ENCODE measurements at places on chromosomes 2 and 18.

- DNase-seq: no peak
Observed at GRCh38 chr2:121881038-121881437, 125.6 kb downstream of the TSN start.

DNA sequence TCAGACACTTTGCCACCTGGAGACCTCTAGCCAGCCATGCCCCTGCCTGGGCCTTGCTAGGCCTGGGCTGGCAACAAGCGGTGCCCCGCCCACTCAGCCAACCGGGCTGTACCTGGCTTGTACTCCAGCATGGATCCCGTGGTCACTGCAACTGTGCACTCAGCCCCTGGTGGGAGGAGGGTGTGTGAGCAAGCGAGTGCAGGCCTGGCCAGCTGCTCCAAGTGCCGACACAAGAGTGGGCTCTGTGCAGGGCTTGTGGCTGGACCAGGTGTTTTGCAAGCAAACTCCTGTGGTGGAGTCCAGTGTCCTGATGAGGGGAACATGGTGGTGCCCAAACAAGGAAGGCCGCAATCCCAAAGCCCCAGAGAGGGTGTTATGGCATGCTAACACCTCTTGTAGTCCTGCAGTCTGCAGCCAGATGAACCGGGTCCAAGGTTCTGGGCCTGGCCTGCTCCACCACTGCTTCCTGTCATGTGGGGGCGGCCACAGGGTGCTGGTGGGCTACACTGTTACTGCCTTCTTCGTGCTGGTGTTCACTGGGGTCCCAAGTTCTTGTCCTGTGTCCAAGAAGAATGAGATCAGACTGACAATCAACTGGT lies 60.1 kb upstream of the CD28 start:
- DNase-seq: no peak

DNA sequence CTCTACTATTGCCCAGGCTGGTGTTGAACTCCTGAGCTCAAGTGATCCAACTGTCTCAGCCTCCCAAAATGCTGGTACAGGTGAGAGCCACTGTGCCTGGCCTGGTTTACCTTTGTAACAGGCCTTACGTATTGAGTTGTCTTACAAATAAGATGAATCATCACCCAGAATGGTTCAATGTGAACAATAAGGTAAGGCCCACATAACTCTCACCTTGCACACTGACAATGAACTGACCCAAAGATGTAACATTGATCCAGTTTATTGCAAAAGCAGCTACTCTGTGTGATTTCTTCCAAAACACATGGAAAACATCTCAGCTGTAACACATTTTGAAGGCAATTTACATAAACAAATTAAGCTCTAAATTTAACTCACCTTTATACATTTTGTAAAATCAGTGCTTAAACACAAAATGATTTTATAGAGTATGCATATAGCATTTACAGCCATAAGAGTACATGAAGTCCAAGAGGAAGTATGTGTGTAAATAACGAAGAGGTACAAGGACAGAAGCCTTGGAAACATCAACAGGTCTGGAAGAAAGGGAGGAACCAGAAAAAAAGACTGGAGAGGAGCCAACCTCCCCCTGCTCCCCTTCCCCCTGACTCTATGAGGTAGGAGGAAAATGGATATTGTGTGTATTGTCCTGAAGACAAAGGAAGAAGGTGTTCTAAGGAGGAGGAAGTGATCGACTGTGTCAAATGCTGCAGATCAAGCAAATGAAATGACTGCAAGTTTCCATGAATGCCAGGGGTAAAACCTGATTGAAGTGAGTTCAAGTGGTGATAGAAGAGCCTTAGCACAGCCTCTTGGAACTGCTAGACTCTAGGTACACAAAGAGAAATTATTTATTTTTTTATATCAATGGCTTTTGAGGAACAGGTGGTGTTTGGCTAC lies 5.6 kb upstream of the WDFY1 start:
- no peak for DNase-seq

GRCh38 chr2:216292886-216293301 lies 79.4 kb downstream of the MARCHF4 start:
- no peak for DNase-seq

GRCh38 chr2:28981016-28981441 lies at the start of gene TOGARAM2:
Gene TOGARAM2 (plus strand): TSS chr2:28981298. CDS start chr2:28994835, 13,537 bp downstream.
- no peak for DNase-seq

DNA sequence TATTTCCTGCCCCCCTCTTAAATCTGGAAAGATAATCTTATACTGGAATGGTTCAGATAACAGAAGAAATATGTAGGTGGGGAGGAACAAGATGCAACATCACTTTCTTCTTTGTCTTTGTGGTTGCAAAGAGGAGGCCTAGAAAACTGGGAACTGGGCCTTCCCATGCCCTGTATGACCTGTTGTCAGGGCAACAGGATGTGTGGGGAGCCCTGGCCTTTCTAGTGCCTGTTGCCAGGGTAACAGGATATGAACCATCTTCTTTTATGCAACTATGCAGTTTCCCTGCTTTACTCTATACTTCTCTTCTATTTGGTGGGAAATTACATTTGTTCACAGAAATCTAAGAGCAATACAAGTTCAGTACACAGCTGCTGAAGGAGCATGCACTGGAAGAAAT lies 79.8 kb upstream of the PDE1A start:
- no peak for DNase-seq

DNA sequence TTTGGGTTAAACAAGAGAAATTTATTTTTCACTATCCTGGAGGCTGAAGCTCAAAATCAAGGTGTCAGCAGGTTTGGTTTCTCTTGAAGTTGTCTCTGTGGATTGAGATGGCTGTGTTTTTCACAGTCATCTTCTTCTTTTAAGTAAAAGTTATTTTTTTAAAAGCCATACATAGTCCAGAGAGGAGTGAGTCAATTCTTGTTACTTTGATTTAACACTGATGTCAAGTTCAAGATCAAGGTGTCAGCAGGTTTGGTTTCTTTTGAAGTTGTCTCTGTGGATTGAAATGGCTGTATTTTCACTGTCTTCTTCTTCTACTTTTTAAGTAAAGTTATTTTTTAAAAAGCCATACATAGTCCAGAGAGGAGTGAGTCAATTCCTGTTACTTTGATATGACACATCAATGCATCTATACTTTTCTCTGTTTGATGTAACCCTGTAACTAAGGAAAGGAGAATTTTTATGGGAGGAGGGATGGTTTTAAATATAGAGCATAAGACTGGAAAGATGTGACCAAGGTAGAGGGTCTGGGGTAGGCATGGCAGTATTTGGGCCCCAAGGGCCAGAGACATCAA lies 22.5 kb upstream of the RASGRP3 start:
- no peak for DNase-seq

GRCh38 chr2:180359522-180360282 lies 352.6 kb upstream of the CWC22 start:
- DNase-seq: no peak
